Stimulated activated CD4-positive, alpha-beta T cell treated with anti-CD3 and anti-CD28 coated beads, Interleukin-4, amount 100 ng/mL, for 1 hour (primary cell): ENCODE measurements at places on chromosomes 12 and 14.

- DNase-seq, result no peak
Measured at GRCh38 chr12:32201976-32202375, 95.3 kb downstream of the BICD1 start.

DNA sequence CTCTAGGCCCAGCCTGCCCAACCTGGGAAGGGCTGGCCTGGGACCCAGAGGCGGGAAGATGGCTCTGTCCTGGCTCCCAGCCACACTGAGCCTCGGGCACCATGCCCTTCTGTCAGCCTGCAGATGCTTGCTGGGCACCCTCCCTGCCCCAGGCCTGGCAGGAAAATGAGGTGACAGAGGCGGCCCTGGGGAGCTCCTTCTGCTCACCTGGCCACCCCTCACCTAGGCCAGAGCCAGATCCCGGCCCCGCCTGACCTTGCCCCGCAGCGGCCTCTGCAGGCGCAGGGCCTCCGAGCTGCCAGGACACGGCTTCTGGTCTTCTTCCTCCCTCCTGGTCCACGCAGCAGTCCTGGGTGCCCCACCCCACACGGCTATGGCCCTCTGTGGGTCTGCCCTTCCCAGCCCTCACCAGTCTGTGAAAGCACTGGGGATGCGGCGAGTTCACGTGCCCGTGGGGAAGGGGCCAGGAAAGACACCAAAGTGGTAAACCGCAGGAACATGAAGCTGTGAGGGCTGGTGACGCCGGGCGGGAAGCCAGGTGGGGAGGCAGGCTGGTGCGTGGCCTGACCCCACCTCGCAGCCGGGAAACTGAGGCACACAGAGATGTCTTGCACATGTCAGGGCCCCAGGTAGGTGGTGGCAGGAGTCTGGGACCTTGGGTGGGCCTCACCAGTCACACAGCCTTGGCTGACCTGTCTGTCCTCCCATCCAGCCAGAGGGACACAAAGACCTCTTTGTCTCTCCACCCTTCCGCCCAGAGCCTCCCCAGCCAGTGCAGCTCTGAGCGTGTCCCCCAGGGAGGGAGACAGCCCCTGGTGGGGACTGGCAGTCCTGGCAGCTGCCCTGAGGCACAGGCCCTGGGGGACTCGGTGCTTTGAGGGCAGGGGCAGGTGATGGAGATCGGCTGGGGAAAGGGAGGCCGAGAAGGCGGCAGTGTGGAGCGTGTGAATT lies 12.8 kb downstream of the BAG5 start:
- no peak for DNase-seq

- DNase-seq, result no peak
Measured at GRCh38 chr12:121139286-121139685, 6.6 kb downstream of the P2RX7 start.

GRCh38 chr12:53207042-53207441 lies at the start of gene ITGB7:
TSS of gene ITGB7 (minus strand) at chr12:53207251. CDS start at chr12:53200443, 6,808 bp downstream.
- peak; percentile 62 for DNase-seq

DNA sequence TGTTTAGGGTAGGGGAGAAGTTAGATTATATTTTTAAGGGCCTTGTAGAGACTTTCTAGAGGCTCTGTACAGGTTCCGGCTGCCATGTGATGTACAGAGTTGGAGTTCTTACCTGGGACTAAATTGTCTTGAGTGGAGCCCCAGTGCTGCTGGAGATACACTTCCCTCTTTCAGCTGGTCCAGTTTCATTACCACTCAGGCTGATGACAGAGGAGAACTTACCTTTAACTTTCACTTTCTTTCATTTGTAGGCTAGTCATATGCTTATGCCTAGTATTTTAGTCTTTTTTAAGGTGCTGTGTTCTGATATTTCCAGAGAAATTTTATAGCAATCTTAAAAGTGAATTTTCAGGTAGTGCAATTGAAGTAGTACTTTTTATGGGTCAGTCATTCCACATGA lies 117.3 kb downstream of the ERC1 start:
- no peak for DNase-seq

DNA sequence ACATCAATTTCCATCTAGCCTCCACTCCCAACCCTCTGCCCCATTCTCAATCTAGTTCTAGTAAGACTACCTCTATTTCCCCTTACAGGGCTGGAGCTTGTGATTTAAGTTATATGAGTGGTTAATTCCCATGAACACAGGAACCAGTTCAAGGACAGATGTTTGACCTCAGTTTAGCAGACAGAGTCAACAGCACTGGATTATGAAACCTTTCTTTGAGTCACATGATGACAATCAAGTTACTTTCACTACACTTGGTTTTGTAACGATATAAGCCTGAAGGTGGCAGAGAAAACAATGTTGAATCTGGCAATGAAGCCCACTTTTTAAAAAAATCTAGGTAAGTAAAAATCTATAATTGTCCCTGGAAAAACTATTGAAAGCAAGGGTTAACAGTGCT lies 1646.2 kb upstream of the FLRT2 start:
- DNase-seq, result no peak

DNA sequence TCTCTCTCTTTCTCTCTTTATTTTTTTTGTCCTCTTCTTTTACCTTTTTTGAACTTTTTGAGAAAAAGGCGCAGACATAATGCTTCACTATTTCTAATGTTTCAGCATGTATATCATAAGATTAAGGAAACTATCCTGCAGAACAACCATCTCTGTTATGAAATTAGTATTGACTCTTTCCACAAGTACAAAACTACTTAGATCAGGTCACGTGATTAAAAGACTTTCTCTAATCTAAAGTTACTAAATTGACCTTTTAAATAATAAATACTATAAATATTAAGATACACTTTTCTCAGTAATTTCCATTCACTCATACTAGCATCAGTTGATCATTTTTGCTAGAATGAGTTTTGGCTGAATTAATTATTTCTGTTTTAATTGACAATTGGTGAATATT lies 844.5 kb upstream of the LRFN5 start:
- DNase-seq, result no peak

DNA sequence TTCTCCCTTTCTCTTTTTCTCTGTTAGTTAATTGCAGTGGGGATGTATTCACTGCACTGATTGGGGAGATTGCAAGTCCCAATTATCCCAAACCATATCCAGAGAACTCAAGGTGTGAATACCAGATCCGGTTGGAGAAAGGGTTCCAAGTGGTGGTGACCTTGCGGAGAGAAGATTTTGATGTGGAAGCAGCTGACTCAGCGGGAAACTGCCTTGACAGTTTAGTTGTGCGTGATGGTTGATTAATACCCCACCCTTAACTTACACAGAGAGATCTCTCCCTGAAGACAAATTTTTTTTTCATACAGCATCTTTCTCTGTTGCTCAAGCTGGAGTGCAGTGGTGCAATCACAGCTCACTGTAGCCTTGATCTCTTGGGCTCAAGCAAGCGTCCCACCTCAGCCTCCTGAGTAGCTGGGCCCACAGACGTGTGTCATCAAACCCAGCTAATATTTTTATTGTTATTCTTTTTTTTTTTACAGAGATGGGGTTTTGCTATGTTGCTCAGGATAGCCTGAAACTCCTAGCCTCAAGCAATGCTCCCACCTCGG lies 4.6 kb downstream of the C1S start:
- no peak for DNase-seq

- no peak for DNase-seq
Measured at GRCh38 chr12:47941475-47941780, 22.0 kb upstream of the TMEM106C start.

- no peak for DNase-seq
Measured at GRCh38 chr14:37143475-37143874, 28.9 kb downstream of the SLC25A21 start.

DNA sequence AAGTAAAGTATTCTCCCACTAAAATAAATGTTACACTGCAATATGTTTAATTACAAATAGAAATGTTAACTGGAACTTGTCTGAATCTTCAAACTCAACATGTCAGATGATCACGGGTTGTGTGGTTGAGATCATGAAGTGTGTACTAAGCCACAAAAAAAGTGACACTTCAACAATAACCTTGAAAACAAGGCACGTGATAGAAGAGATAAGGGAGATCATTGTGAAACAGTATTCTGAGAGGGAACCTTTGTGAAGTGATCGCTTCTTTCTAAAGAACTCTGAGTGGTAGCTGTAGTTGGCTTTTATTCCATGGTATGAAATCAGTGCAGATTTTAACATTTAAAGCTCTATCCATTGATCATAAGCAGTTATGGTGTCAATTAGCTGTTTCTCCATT lies 60.0 kb downstream of the LIN52 start:
- no peak for DNase-seq

GRCh38 chr12:89950421-89950820 lies 241.8 kb upstream of the ATP2B1 start:
- no peak for DNase-seq

DNA sequence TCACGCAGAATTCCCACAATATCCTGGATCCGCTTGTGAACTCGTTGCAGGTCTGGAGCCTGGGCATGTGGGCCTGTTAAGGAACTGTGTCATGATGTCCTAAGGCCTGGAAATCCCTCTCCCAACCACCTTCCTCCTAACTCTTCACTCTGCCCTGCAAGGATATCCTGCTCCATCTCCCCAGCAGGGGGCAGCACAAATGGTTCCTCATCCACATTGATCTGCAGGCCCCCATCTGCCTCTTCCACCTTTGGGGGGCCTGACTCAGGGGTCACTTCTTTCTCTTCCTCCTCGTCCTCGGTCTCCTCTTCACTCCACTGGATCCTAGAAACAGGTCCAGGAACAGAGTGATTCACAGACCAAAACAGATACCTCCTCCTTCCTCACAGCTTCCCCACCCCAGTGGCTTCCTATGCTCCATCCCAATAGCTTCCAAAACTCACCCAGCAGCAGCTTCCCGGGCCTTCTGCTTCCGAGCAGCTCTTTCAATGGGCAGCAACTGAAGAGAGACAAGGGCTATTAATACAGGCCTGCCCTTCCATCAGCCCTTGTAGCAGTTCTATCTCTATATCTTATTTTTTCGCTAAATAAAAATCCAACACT lies 4.5 kb downstream of the NOP2 start:
- DNase-seq, result peak; percentile 73

DNA sequence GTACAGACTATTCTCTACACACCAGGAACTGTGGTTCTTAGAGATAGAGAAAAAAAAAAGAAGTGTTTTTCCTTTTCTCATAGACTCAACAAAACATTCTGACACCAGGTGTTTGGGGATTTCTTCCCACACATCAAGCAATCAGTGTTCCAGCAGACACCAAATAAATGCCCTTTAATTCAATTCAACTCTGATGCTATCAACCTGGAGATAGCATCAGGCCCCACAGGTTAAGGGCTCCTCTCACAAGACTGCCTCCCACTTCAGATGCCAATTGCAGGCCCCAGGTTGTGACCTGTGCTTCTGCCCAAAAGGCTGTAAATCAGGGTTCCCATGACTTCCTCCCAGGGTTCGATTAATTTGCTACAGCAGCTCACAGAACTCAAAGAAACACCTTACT lies 36.7 kb downstream of the RPS29 start:
- DNase-seq, result no peak

DNA sequence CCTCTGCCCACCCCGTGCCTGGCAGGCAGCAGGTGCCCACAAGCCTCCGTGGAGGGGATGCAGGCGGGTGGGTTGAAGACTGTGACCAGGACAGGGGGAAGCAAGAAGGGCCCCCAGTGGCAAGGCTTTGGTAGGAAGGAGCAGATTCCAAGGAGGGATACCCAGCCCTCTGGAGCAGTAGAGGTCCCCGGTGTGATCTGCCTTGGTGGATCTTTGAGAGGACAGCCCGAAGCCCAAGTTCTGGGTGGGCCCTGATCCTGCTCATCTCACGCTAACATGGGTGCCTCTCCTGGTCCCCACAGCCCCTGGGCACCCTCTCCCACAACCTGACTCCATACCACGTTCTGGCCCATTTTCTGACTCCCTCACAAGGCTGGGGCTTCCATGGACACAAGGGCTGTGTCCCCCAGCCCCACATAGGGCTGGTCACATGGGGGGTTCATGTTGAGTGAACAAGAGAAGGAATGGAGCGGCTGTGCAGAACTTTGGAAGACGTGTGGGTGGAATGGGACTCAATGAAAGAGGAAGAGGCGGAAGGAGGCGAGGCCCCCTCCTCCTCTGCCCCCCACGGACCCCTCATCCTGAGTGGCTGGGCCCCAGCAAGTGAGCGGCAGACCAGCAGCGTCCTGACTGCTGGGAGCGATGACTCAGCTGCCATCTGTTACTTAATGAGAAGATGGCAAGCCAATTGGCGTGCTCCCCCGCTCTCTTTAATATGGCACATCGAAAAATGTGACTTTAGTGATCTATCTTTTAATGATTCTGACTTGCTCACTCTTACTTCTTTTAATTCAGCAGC lies 77.0 kb upstream of the BCL11B start:
- no peak for DNase-seq

GRCh38 chr12:88801227-88802095 lies 221.2 kb upstream of the KITLG start:
- no peak for DNase-seq

GRCh38 chr12:54596526-54596946 lies 8.1 kb upstream of the PPP1R1A start:
- DNase-seq, result peak; percentile 58

DNA sequence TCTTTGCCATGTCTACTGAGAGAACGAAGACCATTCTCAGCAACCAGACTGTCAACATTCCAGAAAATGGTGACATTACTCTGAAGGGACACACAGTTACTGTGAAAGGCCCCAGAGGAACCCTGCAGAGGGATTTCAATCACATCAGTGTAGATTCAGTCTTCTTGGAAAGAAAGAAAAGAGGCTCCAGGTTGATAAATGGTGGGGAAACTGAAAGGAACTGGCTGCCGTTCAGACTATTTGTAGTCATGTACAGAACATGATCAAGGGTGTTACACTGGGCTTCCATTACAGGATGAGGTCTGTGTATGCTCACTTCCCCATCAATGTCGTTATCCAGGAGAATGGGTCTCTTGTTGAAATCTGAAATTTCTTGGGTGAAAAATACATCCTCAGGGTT lies 29.7 kb upstream of the PSMA6 start:
- DNase-seq, result no peak

GRCh38 chr14:53850714-53851296 lies 105.8 kb downstream of the BMP4 start:
- DNase-seq, result no peak

- DNase-seq, result no peak
Measured at GRCh38 chr12:88816201-88816600, 235.9 kb upstream of the KITLG start.

DNA sequence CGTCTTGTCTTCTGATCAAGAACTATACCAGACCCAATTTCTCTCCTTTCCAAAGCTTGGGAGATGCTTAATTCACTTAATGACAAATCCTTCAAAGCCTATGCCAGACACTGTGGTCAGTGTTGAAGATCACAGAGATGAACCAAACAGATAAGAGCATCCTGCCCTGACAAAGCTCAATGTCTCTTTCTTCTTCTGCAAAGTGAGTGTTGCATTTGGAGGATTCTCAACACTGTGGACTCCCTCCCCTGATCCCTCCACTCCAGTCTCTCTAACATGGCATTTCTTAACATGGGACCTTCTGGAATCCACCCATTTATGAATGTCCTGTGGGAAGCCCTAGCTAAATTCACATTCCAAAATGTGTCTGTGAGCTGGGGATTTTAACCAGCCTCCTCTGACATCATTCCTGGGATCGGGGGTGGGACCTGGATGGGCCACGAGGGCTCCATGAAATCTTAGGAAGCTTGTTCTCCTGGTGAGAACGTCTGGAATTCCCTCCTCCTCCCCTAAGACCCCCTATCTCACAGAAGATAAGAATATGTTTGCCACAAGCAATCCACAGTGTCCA lies 20.3 kb downstream of the SYNE3 start:
- DNase-seq, result no peak
